ENCODE measurements at places on chromosomes 1 and 21. TPM values are rescaled to one million over a fixed set of nuclear protein-coding genes. Genes with fewer than 3 reads are reported as not detected.

MARK1 gene
- not detected for total RNA-seq

AVPR1B gene
- total RNA-seq: not detected

LCE2B gene
- not detected for total RNA-seq

SELP gene
- 0.13 TPM for total RNA-seq

S100A7 gene
- not detected for total RNA-seq

CD247 gene
- total RNA-seq: 243 TPM

SLC6A17 gene
- not detected for total RNA-seq

PTPRC gene
- 604 TPM for total RNA-seq

PER3 gene
- 1.2 TPM for total RNA-seq

GNAT2 gene
- not detected for total RNA-seq

RNF2 gene
- total RNA-seq: 22.5 TPM
